IMR-90 (cell line): ENCODE measurements at places on chromosomes 6 and 20. TPM values are rescaled to one million over a fixed set of nuclear protein-coding genes. Genes with fewer than 3 reads are reported as not detected.

The OSER1 gene
- total RNA-seq: 66.9 and 70.6 TPM in 2 replicates

The TEAD3 gene
- 5.0 and 5.2 TPM in 2 replicates for total RNA-seq

The NCOA5 gene
- total RNA-seq: 20.6 and 22.5 TPM in 2 replicates

The SLC25A27 gene
- 0.28 TPM in 1 of 2 replicates, not detected in the other for total RNA-seq

The MTFR2 gene
- 0.72 and 1.9 TPM in 2 replicates for total RNA-seq

The ULBP2 gene
- total RNA-seq: 7.2 and 7.9 TPM in 2 replicates

The C20orf202 gene
- total RNA-seq: not detected in 2 replicates

The MAS1L gene
- total RNA-seq: not detected in 2 replicates

The SLC35B3 gene
- 19.0 and 33.9 TPM in 2 replicates for total RNA-seq

The STX11 gene
- 0.54 and 0.56 TPM in 2 replicates for total RNA-seq

The SAYSD1 gene
- 5.9 and 9.4 TPM in 2 replicates for total RNA-seq

DNA sequence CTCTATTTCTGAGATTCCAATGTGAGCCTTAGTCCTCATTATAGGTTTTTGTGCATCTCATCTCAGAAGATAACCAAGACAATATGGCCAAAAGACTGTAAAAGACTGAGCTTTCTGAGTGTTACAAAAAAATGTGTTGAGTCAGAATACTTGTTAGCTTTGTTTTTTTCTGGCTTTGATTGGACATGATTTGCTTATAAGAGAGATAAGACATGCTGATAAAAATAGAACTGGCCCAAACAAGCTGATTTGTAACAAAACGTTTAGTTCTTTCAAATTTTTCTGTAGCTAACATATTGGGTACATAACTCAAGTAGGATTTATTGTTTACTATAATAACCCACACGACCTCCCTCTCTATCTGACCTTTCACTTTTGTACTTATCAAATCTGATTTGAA is 32.9 kb downstream of the FILIP1 start:
- DNase-seq: peak; percentile 60

DNA sequence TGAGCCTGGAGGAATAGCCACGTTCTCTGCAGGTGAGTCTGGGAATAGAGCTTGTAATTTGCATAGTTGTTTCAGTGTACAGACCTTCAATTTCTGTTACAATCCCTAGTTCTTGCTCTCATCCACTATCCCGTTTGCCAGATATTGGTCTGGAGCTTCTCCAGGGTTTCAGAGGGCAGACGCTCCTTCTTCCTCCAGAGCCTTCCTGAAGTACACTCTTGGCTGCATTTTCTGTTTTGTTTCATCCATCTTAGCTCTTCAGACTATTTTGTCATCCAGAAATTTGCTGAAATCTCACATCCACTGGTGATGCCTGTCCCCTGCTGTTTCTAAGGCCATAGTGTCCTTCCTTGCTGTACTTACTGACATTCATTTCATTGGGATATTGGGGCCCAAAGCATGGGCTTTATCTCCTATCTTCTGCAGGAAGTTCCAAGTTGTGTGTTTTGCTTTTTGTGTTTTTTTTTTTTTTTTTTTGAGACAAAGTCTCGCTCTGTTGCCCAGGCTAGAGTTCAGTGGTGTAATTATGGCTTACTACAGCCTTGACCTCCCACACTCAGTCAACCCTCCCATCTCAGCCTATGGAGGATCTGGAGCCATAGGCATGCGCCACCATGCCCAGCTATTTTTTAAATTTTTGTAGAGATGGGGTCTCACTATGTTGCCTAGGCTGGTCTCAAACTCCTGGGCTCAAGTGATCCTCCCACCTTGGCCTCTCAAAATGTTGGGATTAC is 18.7 kb downstream of the CDS2 start:
- no peak for DNase-seq

GRCh38 chr6:24240380-24240928 is 114.4 kb downstream of the NRSN1 start:
- DNase-seq: no peak

GRCh38 chr6:39208223-39208739 is 21.0 kb downstream of the KCNK5 start:
- DNase-seq: no peak

- DNase-seq: no peak
These were observed 60.6 kb upstream of the MRPS10 start for GRCh38 chr6:42278131-42278853.

DNA sequence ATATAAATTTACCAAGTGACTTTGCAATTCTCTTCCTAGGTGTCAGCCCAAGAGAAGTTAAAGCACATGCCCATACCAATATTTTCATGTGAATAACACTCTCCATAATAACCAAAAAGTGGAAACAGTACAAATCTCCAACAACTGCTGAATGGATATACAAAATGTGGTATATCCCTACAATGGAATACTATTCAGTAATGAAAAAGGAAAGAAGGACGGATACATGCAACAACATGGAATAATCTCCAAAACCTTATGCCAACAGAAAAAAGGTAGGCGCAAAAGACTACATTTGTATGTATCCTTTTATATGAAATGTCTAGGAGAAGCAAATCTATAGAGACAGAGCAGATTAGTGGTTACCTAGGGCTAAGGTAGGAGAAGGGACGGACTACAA is 487.7 kb upstream of the ID4 start:
- no peak for DNase-seq

DNA sequence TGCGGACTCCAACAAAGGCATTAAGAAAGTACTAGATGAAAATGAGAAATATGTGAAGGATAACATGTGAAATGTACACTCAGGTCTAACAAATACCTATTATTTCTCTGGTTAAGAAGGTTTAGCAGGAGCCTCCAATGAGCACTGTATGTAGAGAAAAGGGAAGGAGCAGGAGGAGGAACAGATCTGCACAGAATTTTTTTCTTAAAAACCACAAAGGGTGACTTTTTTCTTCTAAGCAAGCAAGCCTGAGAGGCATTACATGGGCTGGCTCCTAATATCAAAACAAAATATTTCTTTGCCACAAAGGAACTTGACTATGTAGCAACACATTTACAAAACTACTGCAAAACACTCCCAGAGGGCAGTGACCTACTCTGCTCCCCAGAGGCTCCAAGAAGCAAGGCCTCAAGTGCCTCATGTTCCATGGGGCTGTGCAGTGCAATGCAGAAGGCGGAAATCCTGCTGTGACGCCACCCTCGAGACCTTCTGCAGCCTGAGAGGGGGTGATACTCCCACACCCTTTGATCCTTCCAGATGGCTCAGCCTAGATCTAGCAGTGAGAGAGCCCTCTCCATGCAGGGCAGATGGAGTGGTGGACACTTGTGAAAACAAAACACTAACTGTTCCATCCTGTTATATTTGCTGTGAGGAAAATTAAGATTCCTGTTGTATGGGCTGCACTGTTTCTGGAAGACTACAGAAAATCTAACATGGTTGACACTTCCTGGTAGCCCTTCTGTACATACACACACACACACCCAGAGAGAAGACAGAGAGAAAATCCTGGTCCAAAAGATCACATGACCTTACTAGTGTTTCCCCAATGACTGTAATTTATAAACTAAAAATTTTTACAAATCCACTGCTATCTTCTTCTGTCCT is 36.0 kb upstream of the SMIM29 start:
- peak; percentile 73 for DNase-seq

GRCh38 chr20:37939701-37940560 is 37.0 kb downstream of the VSTM2L start:
- DNase-seq: no peak

GRCh38 chr6:156881687-156882629 is 104.8 kb downstream of the ARID1B start:
- DNase-seq: peak; percentile 26

GRCh38 chr20:23287354-23288190 is 63.0 kb upstream of the NXT1 start:
- no peak for DNase-seq

DNA sequence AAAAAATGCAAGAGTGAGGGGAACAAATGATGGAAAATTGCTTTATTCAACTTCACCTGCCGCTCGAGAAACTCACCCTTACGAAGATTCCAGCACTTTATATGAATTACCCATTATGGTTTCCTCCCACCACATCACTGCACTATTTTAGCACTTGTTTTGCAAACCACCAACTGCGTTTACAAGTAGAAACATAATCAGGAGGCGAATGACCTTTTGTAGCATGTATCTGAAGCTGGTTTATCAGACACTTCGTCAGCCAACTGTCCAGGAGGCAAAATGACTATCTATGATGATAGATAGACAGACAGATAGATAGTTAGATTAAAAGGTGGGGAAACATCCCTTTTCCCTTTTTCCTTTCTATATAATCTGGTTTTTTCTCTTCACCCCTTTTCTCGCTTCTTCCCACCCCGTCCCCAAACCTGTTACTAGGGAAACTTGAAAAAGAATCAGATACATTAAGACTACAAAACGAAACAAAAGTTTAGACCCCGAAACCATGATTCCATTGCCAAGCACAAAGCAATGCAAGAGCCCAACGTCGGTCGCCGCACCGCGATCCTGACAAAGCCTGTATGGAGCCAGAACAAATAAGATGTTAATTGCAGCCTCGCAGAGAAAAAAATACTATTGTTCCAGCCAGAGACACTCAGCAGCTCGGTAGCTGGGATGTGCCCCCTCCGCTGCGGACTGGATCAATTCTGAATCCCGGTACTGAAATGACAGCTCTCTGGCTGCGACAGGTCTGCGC is 933 bp upstream of the ADGRB3 start:
- no peak for DNase-seq

GRCh38 chr6:8057263-8057662 is 6.9 kb downstream of the BLOC1S5 start:
- peak; percentile 61 for DNase-seq

DNA sequence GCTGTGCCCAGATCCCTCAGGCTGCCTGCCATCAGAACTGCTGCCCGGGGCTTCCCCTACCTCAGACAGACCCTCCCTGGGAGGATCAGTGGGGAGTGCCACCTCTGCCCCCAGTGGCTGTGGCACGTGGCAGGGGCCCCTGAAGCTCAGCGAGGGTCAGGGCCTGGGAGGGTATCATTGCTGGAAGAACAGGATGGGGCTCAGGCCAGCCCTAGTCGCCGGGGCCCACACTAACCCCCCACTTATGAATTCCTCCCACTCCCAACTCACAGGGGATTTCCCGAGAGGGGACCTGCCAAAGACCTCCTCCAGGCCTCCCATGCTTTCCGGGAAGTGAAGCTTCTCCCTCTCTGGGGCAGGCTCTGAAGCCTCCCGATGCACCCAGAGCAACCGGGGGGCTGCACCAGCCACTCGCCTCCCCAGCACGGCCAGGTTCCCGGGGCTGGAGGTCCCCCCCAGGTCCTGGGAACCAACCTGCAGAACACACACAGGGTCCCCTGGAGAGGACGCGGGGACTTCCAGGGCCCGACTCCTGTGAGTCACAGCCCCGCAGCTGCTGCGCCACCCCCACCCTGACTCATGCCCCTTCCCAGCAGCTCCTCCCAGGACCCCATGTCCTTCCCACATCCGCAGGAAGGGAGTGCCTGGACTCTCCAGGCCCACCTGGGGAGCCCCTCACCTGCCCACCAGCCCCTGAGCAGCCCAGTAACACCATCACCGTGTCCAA is 2.5 kb downstream of the TNFRSF6B start:
- DNase-seq: peak; percentile 94

- no peak for DNase-seq
These were observed 875.6 kb downstream of the QKI start for GRCh38 chr6:164290101-164290500.

DNA sequence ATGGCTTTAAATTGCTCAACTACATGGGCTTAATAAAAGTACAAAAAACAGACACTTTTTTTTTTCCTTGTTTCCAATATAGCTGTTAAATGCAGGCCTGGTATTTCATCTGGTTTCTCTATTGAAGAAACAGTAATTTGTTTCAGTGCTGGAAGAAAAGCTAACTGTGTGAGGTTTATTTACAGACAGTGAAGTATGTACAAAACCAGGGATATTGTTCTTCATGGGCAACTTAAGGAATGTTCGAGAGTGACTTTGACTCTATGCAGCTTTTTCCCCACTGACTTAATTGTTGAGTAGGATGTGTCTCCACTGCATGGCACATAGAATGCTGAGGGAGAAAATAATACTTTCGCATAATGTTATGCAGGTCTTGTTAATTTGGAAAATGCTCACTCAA is 31.0 kb upstream of the PRL start:
- DNase-seq: no peak

GRCh38 chr6:7290079-7290478 is 22.9 kb downstream of the SSR1 start:
- no peak for DNase-seq

- peak; percentile 54 for DNase-seq
These were observed 34.0 kb upstream of the PI16 start for GRCh38 chr6:36920546-36920945.

- no peak for DNase-seq
These were observed 10.9 kb upstream of the PKIG start for GRCh38 chr20:44571362-44571988.

DNA sequence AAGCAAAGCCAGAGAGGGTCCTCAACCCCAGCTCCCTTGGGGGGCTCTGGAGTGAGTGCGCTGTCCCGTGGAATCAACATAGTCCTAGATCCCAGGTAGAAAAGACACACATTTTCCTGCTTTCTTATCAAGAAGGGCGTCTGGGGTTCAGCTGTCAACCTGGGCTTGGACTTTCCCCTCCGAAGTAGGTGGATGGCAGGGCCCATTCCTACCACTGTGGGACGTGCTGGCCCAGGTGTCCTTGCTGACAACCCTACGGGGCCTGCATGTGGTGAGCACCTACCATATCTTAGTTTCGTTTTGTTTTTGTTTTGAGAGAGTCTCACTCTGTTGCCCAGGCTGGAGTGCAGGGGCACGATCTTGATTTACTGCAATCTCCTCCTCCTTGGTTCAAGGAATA is 42.4 kb downstream of the MYT1 start:
- no peak for DNase-seq

GRCh38 chr6:150410906-150411305 is 42.1 kb downstream of the IYD start:
- no peak for DNase-seq

DNA sequence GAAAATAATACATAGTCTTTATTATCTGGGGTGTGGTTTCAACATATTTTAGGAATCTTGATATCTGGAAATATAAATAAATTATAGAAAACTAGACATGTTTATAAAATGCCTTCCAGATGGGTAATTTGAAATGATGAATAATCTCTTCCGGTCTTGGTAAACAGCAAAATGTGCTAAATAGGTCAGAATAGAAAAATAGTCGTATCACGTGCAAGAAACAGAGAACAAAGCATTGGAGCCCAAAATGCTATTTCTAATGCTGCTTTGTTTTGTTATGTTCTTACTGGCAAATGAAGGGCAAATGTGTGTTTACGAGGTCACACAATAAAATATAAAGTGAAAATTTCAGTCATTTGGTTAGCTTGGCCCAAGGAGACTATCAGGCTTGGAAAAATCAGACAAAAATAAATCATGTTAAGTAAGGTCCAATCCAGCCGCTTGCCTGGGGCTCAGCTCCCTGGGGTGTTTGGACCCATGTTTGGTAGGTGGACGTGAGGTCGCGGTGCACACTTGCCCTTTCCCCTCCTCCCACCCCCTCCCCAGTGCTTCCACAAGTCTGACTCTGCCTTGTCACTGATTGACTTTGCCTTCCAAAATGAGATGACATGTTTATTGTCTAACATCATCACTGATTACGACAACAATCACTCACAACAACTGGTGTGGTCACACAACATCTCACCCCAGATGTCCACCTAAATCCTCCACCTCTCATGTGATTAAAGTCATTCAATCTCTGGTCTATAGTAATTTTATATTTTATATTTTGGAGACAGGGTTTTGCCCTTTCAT is 56.0 kb downstream of the RIN2 start:
- DNase-seq: peak; percentile 34

- no peak for DNase-seq
These were observed 437 bp downstream of the CD40 start for GRCh38 chr20:46118481-46119020.
